ENCODE measurements at places on chromosomes 16 and 17.
A peak's percentile ranks its signal among the peaks of the same experiment; 100 is the strongest.

DNA sequence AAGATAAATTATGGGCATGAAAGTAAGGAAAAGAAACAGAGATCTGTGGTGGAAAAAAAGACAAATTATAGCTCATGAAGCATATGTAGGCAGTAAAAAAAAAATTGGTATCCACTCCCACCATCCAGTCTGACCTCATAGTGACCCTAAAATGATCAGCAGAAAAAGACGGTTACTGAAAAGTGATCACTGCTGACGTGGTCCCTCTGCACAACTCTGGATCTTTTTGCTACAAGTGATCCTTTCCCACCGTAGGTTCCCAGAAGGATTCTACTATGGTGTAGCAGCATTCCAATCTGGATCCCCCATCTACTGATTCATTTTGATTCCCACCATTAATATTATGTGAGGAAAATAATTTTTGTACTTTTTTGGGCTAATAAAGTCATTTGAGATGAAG is 10.9 kb upstream of the CHST6 start:
- DNase-seq: no peak

GRCh38 chr17:7587420-7588151 is 2.3 kb downstream of the SOX15 start:
- DNase-seq: no peak

- no peak for DNase-seq
Observed at GRCh38 chr17:43597624-43598356, 51.6 kb upstream of the ETV4 start.

- DNase-seq: peak; percentile 37
Observed at GRCh38 chr17:1515640-1516387, 598 bp downstream of the INPP5K start.

DNA sequence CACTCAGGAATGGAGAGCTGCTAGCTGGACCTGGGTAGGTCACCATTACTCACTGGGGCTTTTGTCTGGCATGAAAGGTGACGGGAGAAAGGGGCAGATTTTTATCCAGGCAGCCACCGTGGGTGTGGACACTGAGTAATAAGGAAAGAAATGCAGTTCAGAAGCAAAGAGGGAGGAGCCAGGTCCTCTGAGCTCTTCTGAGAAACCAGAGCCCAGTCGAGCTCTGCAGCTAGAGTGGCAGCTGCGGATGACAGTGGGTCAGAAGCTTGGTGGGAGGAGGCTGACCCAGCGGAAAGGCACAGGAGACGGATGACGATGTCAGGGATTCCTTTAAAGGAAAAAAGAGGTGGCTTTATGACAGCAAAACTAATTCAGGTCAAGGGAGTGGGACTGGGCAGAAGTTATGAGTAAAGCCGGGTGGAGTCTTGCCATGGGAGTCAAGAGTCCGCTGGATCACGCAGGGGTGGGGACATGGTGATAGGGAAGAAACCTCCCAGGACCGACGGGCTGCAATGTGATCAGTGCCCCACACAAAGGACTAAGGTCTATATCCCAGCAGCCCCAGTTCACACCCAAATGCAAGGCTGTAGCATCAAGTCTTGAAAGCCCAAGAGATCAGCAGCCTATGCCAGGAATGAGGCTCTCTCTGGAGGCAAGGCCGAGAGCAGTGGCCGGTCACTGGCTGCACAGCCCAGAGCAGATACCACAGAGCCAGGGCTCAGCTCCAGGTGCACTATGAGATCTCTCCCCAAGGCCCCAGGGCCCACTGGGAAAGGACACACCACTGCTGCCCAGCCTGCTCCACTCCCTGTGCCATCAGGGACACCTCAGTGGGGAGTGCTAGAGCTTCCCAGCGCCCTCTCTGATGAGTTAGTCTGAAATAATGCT is 6.3 kb upstream of the MNT start:
- no peak for DNase-seq

- no peak for DNase-seq
Observed at GRCh38 chr17:47915776-47916398, 19.9 kb downstream of the SP2 start.

- no peak for DNase-seq
Observed at GRCh38 chr17:28944862-28945741, 6.2 kb downstream of the PHF12 start.

- no peak for DNase-seq
Observed at GRCh38 chr17:82687375-82687861, 11.1 kb downstream of the RAB40B start.

DNA sequence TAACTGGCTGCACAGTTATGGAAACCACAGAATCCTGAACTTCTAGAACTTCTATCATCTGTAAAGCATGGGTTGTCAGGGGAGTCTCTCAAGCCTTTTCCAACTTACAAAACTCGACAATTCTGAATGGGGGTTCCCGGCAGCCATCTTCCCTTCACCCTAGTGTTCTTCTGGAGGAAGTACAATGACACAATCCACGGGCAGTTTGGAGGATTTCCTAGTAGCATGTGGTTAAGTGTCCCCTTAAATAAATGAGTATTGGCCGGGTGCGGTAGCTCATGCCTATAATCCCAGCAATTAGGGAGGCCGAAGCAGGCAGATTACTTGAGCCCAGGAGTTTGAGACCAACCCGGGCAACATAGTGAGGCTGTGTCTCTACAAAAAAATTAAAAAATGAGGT is 2.1 kb downstream of the SLC16A6 start:
- no peak for DNase-seq

GRCh38 chr17:69088643-69089200 is 28.0 kb upstream of the ABCA9 start:
- DNase-seq: no peak

DNA sequence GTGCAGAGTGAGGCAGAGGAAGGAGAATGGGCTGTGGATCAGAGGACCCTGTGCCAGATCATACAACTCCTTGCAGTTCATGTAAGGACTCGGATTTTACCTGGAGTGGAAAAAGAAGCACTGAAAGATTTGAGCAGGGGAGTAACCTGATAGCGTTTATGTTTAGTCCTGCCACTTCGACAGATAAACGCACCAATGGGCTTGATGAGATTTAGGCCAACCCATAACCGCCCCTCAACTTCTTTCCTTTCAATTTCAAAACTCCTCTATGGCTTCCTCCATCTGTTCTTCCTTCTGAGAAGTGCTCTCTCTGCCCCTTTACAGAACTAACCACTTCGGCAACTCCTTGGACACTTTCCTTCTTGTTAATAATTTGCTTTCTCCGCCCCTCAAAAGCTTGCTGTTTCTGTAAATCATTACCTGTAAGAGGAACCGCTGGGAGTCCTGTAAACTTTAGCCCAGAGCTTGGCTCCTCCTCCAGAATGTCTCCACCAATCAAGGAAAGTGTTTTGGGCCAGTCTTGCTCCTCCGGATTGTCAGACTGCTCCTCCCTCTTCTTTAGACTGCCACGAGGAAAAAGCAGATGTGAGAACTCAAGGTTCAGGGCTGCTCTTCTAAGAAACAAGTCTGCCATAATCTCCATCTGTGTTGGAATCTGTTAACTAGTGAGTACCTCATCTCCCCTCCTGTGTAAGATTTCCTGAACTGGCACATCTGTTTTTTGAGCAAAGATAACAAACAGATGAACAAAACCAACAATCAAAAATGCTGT is at the start of gene ACSM3:
Gene ACSM3 (plus strand): TSS at position 554 of the 772 bp plus-strand sequence. CDS start 6,021 bp downstream, outside the sequence.
- no peak for DNase-seq

GRCh38 chr16:72226136-72226535 is 54.2 kb upstream of the PMFBP1 start:
- DNase-seq: no peak

DNA sequence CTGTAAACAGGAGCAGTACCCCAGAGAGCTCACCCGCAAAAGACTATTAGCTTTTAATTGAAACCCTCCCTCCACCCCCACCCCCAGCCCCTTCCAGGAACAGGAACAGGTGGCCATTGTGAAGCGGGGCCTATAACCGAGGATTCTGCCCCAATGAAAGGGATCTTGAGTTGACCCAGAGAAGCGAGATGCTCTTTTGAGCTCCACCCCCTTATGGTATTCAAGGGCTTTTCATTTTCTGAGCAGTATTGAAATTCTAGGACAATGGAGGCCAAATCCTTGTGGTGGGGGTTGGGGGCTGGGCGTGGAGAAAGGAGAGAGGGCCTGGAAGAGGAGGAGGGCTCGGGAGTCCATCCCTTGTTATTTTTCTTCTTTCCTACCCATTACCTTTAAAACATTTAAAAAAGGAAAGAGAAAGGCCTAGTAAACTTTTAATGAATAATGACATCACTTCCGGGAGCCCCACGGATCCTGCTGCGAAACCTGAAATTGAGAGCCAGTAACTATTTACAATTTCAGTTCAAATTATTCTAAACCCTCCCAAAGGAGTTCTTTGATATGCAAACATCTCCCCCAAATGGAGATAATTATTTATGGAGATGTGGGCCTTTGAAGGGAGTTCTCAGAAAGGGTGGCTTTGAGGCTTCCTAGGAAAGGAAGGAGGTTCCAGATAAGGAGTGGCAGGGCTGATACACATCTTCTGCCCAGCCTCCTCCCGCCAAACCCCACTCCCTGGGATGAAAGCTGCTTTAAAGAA is 30.5 kb downstream of the HS3ST3B1 start:
- DNase-seq: no peak

- DNase-seq: no peak
Observed at GRCh38 chr16:82788919-82789318, 162.2 kb downstream of the CDH13 start.

All from DMS153 (cell line).